ENCODE measurements at places on chromosomes 2 and 18. TPM values are rescaled to one million over a fixed set of nuclear protein-coding genes. Genes with fewer than 3 reads are reported as not detected.
A peak's percentile ranks its signal among the peaks of the same experiment; 100 is the strongest.

DNA sequence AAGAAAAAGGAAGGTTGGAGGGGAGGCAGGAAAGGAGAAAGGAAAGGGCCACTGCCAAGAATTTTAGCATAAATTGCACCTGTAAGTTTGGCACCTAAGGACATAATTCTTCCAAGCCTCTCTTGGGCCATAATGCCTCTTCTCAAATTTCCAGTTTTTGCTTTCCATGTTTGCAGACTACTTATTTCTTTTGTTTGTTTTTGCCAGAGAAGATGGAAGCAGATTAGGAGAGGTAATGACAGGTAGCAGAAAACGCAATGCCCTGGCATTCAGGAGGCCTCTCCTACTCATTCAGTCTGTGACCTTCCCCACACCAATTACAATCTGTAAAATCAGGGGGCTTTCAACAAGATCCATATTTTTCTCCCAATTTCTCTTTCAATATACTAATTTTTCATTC lies 56.8 kb downstream of the MRPL33 start:
- H3K4me1 ChIP-seq: no peaks in the 10 kb centered on the region
- H3K4me3 ChIP-seq: no peak overlapping the region
- H3K36me3 ChIP-seq: peaks cover 3% of the 10 kb centered on the region
- H3K27me3 ChIP-seq: no peaks in the 10 kb centered on the region

DNA sequence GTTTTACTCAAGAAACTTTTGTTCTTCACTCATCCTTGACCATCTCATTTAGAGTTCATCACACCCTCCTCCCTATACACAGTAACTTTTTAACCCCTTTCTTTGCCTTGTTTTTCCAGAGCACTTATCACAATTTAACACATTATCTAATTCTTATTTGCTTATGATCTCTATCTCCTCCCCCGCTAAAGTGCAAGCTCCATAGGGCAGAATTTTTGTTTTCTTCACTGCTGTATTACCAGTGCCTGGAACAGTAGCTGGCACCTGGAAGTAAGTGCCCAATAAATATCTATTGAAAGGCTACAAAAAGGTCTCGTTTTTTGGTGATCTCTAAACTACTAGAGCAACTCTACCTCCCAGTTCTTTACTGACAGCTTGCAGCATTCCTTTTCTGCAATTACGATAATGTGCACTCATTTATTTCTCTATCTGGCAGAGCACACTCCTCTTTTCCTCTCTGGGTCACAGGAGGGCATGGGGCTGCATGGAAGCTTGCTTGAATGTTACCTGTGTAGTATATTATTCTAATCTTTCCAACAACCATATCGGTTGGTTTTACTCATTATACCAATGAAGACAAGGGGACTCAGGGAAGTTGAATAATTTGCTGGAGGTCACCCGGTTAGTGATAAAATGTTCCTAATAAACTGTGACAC lies 57.4 kb upstream of the CHST9 start:
- no peak overlapping the region for H3K4me3 ChIP-seq
- no peaks in the 10 kb centered on the region for H3K4me1 ChIP-seq
- no peak for DNase-seq
- no peak overlapping the region for H3K27ac ChIP-seq
- H3K36me3 ChIP-seq: no peaks in the 10 kb centered on the region

- H3K4me1 ChIP-seq: peaks cover 8% of the 10 kb centered on the region
- no peak for DNase-seq
- no peaks in the 10 kb centered on the region for H3K27me3 ChIP-seq
- no peak overlapping the region for H3K27ac ChIP-seq
- no peaks in the 10 kb centered on the region for H3K36me3 ChIP-seq
Measured at GRCh38 chr2:217986256-217986961, 16.4 kb downstream of the TNS1 start.

Gene POTEJ
- total RNA-seq: not detected

DNA sequence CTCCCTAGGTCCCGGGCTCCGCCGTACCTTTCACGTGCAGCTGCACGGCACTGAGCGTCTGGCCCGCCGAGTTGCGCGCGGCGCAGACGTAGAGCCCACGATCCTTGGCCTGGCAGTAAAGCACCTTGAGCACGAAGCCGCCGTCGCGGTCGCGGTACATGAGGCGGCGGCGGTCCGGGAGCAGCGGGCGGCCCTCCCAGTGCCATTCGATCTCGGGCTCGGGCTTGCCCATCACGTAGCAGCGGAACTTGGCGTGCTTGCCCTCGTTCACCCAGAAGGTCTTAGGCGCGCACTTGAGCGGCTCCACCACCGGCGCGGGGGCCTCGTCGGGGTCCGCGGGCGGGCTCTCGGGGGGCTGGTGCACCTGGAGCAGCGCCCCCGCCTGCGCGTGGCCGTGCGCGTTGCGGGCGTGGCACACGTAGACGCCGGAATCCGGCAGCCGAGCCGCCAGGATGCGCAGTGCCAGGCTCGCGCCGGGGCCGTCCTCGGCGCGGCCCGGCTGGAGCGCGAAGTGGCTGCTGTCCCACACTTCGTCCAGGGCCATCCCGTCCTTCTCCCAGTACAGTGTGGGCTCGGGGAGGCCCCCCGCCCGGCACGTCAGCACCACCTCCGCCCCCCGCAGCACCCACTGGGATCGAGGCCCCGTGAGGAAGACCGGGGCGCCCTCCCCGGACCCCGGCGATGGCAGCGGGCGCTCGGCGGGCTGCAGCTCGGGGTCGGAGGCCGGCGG lies 980 bp downstream of the OBSL1 start:
- H3K4me1 ChIP-seq: no peaks in the 10 kb centered on the region
- H3K36me3 ChIP-seq: no peaks in the 10 kb centered on the region
- no peak for DNase-seq
- peaks cover 43% of the 10 kb centered on the region for H3K27me3 ChIP-seq
- no peak overlapping the region for H3K27ac ChIP-seq
- H3K4me3 ChIP-seq: peak overlapping the region; percentile 41

Gene TDRD15
- not detected for total RNA-seq

DNA sequence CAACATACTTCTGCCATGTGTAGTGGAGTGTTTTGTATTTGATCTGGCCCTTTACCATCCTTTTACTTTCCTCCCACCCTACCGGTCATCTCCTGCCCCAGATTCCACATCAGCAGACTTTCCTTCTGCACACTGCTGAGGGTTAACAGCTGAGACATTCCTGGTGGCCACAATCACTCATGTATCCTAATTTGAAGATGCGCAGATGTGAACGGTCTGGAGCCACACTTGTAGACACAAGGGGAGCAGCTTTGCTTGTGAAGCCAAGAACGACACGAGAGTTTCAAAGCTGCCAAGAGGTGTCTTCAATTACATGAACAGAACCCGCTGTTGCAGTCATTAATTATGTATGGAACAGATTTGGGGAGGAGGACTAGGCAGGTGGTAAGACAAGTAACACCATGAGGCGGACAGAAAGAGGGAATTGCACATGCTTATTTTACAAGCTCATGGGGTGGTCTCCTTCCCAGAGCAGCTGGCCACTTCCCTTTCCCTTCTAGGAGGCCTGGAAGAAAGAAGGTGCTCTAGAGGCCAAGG lies 260.7 kb upstream of the KLHL29 start:
- H3K27ac ChIP-seq: no peak overlapping the region
- H3K27me3 ChIP-seq: no peaks in the 10 kb centered on the region
- H3K4me3 ChIP-seq: no peak overlapping the region

Gene CCDC85A
- not detected for total RNA-seq

Measured in activated CD4-positive, alpha-beta T cell treated with anti-CD3 and anti-CD28 coated beads, Interleukin-2, amount 10 ng/mL, durations not matched to agents 24 days and 14 days (primary cell).